ENCODE measurements at places on chromosomes 3 and 15.

DNA sequence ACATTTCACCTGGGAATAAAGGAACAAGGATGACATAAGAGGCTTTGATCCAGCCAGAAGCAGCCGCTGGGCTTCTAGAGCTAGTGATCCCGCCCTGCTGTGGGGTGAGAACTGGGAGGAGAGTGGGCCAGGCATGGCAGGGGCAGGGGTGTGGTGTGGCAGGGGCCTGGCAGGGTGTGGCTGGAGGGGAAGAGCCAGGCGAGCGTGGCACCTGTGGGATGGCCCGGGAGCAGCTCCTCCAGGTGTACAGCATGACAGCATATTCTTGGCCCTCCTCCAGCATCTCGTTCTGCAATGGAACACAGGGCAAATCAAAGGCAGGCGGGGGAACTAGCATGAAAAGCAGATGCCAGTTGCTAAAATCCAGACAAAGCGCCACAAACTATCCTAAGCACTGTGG is 35.5 kb downstream of the CYFIP1 start:
- DNase-seq: no peak

DNA sequence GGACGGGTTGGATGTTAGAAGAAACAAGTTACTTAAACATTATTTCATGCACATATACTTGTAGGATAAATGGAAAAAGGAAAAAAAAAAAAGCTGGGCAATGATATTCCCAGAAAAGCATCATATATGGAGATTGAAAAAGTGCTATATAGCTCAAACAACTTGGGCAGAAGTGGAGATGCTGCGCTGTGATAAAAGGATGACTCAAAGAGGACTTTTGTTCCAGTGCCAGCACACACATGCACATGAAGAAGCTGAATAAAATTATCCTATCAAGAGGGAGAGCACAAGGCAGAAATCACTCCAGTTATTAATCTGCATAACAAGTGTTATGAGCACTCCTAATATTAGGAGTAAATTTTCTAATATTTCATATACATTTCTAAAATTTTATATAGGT is 30.9 kb downstream of the FRMD4B start:
- no peak for DNase-seq

- DNase-seq: no peak
Observed at GRCh38 chr3:110419096-110419495, 652.5 kb upstream of the NECTIN3 start.

- DNase-seq: no peak
Observed at GRCh38 chr15:100264994-100265640, 76.7 kb downstream of the ADAMTS17 start.

GRCh38 chr3:29494305-29495036 is 213.6 kb downstream of the RBMS3 start:
- DNase-seq: no peak

DNA sequence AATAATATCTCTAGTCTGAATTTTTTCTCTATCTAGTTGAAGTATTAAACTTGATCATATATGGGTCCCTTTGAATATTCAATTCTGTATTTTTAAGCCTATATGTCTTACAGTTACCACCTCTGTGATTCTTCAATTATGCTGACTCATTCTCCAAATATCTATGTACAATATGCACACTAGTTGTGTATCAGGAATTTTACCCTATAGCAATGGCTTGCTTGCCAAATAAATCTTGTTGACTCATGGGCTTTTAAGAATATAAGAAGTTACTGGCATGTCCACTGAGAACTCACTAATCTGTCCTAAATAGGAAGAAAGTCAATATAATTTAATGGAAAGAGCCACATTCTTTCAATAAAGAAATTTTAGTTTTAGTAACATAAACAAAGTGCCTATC is 656.3 kb downstream of the RBMS3 start:
- DNase-seq: no peak

GRCh38 chr3:12896063-12896985 is 55.0 kb upstream of the RPL32 start:
- no peak for DNase-seq

GRCh38 chr3:49519296-49519695 is 35.0 kb upstream of the BSN start:
- no peak for DNase-seq

DNA sequence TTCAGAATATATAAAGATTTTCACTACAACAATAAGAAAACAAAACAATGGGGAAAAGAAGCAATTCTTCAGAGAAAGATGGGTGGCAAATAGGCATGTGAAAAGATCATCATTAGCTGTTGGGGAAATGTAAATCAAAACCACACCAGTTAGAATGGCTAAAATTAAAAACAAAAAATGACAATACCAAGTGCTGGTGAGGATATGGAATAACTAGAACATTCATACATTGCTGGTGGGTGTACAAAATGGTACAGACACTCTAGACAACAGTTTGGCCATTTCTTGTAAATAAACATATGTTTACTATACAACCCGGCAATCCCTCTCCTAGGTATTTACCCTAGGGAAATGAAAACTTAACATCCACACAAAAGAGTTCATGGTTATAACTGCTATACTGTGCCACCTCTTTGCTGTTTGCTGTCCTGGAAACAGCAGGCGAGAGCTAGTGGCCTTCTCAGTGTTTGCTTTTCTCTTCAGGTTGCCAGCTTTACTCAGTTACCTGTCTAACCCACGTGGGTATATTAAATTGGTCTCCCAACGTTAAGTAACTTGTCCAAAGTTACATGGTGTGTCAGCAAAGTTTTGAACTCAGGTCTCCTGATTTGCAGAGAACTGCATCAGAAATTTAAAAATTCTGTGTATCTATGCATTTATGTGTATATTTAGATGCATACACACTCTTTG is 4.6 kb upstream of the NIT2 start:
- DNase-seq: no peak

DNA sequence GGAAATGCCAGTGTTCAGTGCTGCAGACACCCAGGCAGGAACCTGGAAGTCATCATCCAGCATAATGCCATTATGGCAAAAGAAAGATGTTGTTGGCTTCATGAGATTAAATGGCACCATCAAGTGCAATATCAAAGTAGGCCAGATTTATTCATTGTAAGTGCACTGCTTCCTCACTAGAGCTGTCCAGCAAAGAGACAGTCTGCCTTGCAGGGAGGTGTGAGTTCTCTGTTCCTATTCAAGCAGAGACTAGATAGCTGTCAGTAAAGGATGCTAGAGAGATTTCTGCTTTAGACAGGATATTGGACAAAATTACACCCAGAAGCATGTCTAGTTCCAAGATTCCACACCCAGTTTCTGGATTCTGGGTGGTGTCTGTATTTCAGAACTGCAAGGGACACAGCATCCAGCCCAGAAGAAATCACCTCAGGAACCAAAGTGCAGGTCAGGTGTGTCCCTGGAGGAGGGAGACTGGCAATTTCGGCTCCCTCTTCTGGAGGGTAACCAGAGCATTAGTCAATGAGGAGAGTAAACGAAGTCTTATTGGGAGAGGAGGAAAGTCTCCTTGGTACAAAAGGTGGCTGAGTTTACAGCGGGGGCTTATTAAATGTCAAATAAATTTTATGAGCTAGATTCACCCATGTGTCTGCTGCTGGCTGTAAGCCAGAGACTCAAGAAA is 377.3 kb downstream of the EPHB1 start:
- DNase-seq: no peak

GRCh38 chr3:31687020-31687802 is 154.5 kb downstream of the STT3B start:
- no peak for DNase-seq

DNA sequence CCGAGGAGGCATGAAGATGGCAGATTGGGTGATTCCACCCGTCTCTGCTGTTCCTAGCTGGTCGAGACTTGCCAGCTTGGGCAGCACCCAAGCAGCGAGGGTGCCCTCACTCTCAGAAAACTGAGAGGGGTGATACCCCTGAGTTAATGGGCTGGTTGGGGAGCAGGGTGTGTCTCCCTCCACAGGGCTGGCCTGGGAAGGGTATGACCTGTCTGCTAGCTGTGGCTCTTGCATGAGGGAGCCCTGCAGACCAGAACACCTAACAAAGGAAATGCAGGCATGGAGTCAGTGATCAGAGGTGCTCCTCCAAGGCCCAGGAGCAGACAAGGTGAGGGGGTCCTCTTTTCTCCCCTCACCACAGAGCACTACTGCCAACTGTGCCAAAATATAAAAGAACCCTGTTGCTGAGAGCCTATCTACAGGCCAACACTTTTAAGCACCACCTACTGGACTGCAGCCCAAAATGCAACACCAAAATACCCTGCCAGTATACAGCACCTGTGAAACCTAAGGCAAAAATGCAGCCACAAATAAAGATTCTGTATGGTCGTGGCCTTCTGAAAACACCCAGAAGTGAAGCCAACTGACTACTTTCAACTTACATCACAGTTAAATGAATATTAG is 35.8 kb upstream of the PPM1L start:
- no peak for DNase-seq

- DNase-seq: no peak
Observed at GRCh38 chr3:150370999-150371398, 37.1 kb upstream of the TSC22D2 start.

DNA sequence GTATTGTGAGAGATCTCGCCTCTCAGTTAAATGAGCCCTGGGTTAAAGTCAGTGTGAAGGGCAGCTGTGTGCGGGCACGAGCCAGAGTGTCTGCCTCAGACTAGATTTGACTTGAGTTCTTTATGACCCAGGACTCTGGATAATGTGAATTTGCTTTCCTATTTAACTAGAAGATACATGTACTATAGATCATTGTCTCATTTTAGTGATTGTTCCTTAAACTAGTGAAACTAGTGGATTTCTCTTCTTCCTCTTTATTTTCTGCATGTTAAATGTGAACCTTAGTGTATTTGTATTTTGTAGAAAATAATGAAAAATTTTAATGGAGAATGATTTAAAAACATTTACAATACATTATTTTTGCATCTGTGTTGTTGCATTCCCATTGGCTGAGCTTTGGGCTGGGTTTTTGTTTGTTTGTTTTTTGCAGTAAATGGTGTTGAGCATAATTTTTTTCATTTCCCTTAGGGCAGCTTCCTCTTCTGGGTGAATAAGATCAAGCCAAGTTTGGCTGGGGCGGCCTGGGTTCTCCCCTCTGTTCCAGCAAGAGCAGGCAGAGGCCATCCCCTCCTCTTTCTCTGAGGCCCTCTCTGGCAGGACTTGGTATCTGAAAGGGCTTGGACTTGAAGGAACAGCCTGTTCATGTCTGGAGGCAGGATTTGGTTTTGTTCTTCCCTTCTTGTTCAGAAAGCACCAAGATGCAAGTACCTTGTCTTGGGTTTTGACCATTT is 15.0 kb downstream of the GCSAM start:
- DNase-seq: no peak

GRCh38 chr15:29924750-29925149 is 102.5 kb upstream of the TJP1 start:
- no peak for DNase-seq

GRCh38 chr3:116474801-116475200 is 29.5 kb upstream of the LSAMP start:
- DNase-seq: no peak

- DNase-seq: peak; percentile 20
Observed at GRCh38 chr15:75720787-75721479, 8.3 kb upstream of the CSPG4 start.

DNA sequence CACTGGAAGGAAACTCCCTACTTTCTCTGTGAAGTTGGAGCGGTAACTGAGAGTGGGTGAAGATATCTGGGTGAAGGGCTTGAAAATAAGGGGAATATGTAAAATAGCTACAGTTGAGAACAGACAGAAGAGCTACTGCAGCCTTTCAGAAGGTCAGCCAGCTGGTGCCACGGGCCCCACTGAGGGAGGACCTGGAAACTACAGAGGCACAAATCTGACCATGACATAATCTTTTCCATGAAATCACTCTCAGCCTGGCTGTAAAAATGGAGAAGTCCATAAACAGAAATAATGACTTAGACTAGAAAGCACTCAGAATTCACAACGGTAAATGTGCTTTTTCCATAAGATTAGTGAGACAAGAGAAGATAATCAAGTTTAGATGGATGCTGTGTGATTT is 46.4 kb downstream of the ST3GAL6 start:
- no peak for DNase-seq

- DNase-seq: no peak
Observed at GRCh38 chr3:13500133-13500885, 20.2 kb downstream of the HDAC11 start.

DNA sequence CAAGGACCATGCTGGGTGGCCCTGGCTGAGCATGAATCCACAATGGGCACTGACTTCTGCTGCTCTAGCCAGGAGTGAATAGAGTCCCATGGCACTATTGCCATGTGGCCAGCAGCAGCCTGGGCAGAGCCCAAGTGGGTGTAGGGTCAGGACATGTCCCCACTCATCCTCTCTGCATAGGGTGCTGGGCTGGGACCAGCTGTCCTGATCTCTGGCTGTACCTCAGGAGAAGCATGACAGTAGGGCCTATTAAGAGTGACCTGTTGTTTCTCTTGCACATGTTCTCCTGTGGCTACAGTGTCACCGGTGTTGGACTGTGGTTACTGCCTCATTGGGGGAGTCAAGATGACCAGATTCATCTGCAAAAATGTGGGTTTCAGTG is 46.9 kb downstream of the DLEC1 start:
- no peak for DNase-seq

DNA sequence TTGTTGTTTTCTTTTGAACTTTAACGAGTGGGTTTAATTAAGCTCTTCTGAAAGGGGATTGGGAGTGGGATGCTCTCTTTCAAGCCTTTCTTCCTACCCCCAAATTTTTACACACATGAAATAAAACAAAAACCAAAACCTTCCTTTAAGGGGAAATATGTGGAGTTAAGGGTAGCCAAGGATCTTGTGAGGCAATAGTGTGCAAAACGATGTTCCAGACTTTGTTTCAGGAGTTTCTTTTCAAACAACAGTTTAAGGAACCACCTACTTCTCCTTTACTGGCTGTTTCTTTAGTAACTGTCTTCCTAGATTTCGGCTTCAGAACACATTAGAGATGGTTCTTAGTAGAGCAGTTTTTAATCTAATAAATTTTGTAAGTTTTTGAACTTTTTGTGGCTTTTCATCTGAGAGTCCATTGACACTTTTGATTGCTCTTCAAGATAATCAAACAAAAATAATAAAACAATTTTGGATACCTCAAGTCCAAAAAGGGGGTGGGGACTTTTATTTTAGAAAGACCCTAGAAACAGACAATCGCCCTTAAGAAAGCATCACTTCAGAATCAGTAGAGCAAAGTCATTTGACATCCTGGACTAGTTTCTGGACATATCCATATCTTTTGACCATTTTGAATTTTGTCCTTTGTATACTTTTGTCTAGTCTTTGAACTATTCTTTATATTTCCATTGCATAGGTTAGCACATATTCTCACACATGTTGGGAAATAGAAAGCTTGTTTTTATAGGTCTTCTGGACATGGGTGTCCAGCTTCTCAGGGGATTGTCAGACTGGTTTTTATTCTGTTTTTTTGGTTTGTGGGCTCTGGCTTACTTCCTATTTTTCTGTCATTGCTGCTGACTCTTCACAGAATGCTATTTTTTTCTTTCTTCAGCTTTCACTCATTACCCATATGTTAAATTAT is 6.0 kb downstream of the DIPK2A start:
- no peak for DNase-seq

DNA sequence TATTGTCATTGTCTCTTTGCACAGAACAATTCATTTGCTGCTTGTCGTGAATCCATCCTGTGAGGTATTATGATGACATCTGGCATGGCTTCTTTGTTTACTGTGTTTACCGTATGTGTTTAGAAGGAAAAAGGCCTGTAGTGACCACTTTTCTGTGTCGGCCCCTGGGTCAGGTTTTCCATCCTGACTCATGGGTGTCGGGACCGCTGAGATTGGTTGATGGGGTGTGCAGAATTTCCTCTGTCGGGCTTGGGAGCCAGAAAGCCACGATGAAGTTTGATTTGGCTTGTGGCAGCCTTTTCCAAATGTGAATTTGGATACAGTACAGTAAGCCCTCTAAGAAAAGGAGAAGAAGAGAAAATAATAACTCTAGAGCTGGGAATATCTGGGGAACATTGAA is 113.5 kb downstream of the FNDC3B start:
- no peak for DNase-seq

GRCh38 chr3:169144731-169145130 is 518.8 kb downstream of the MECOM start:
- DNase-seq: no peak

Measured in NCI-H2227 treated with DMSO at 0.1 percent for 48 hours (cell line).